ENCODE measurements at places on chromosomes 11 and 22. TPM values are rescaled to one million over a fixed set of nuclear protein-coding genes. Genes with fewer than 3 reads are reported as not detected.

DNA sequence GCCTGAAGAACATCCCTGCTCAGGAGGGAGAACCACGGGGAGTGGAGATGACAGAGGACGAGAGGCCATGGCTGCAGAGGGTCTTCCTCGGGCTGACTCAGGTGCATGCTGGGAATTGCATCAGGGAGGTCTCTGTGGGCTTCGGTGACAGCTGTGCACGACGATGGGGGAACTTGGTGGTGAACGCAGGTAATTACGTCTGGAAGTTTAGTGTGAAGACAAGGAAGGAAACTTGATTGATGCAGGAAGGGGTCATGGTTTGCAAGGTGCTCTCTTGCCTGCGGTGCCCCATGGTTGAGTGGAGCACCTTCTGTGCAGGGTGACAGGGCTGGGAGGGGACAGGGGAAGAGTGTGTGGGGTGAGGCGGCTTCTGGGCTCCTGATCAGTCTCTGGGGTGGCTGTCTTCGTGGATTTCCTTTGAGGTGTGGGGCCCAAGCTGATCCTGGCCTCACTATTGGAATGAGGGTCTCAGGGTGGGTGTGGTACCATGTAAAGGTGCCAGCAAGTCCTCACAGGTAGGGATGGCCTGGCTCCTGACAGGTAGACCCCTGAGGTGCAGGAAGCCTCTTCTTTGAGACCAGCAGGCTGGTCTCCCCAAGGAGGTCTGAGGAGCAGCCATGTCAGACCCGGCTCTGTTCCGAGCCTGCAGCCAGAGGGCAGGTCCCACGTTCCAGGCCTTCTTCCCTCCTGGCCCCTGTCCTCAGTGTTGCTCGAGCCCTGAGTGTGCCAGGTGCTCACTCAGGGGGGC lies 1020.1 kb downstream of the TBC1D22A start:
- DNase-seq = no peak

DNA sequence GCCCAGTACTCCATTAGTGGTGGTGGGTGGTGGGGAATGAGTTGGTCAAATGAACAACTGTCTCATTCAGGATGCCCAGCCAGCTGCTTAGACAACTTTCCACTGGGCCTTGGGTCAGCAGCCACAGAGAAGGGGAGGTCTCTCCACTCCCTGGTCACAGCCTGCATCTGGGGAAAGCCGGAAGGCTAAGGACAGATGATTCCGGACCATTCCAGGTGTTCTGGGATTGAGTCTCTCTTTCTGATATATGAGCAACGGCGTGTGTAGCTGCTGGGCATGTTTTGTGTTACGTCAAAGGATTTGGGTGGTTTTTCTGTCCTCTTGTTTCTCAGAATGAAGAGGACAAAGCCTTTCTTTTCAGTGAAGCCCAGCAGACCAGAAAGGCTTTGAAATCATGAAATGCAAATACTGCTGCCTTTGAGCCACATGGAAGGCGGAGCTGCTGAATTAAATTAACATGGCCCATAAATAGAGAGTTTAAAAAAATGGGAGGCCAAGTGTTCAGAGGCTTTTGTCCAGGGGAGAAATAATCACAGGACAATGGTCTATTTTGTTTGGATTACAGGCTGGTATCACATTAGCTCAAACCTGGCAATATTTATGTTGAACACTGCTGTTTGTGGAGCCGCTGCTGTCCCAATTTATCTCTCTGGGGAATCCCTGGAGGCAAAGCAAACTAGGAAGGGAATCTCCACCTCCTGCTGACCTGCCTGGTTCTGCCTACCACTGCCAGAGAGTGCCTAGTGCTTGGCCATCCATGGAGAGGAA lies 234.4 kb upstream of the E2F8 start:
- DNase-seq = no peak

- DNase-seq = no peak
Observed at GRCh38 chr11:4983841-4984240, 10.8 kb upstream of the OR51L1 start.

- no peak for DNase-seq
Observed at GRCh38 chr22:47787501-47788227, 1025.2 kb downstream of the TBC1D22A start.

DNA sequence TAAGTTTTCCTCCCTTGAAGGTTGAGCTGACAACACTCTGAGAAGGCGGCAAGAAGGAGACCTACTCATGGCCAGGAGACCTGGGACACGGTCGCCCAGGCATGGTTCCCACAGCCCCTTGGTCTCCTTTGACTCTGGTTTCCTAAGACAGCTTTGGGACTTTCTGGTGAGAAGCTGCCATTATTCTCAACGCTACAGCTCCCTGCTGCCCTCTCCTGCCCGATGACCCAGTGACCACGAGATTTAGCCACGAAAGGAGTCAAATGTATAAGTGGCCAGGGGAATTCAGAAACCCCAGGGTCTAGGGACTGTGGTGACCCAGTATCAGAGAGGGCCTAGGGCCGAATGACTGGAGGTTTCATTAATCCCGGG lies 699 bp upstream of the SDF2L1 start:
- DNase-seq = no peak

GRCh38 chr11:125086633-125087296 lies 23.7 kb downstream of the SLC37A2 start:
- no peak for DNase-seq

GRCh38 chr22:45268958-45269844 lies 15.5 kb upstream of the UPK3A start:
- peak; percentile 78 for DNase-seq

GRCh38 chr11:65426839-65427690 lies 4.5 kb downstream of the NEAT1 start:
- DNase-seq = peak; percentile 68

DNA sequence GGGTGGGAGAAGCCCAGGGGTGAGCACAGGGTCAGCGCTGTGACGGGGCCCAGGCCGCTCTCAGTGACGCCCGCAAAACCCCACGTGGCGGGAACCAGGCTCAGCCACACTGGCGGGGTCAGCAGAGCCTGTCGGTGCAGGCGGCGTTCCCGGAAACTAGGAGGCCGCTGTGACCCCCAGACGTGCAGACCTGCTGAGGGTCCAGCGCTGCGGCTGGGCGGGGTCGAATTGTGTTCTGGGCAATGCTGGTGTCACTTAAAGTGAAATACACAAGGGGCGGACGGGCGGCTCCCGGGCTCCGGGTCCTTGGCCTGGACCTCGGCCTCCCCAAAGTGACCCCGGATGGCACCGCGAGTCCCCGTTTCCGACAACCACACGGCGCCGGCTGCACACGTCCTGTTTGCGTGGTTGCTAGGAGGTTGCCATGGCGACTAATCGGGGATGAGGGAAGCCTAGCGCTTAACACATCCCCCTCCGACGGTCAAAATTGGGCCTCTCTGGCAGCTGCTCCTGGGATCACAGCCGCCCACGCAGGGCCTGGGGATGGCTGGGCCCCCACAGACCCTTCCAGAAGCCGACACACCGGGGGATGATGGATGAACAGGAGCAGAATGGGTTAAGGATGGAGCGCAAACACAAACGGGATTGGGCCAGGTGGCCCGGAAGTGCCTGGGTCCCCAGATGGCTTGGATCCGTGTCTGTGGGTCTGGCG lies 81.7 kb upstream of the PRR5 start:
- DNase-seq = peak; percentile 87

DNA sequence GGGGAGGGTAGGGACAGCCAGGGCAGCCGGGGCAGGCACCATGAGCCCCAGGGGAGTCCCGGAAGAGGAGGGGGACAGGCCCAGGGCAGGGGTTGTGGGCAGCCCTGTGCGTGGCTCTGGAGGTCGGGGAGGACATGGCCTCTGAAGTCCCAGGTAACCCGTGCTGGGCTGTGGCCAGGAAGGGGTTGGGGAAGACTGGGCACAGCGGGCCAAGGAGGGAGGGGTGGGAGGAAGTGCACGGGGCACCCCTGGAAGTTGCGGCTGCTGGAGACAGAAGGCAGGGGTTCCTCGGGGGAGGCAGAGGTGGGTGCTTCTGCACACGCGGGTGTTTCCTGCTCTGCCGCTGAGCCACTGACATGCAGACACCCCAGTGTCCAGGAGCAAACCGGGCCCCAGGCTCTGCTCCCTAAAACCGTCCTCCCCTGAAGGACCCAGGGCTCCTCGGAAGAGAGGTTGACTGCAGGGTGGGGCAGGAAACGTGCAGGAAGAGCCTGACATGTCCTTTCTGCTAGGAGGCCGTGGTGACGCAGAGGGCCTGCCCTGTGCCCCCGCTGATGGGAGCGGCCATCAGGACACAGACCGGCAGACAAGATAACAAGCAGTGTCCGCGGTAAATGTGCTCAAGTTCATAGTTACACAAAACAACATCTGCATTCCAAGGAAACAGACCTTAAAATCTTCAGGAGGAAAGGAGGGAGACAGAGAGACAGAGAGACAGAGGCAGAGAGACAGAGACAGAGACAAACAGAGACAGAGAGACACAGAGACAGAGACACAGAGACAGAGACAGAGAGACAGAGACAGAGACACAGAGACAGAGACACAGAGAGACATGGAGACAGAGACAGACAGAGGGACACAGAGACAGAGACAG lies 5.7 kb downstream of the TNNI2 start:
- DNase-seq = peak; percentile 73

- no peak for DNase-seq
Observed at GRCh38 chr11:92510591-92510990, 286.0 kb downstream of the FAT3 start.

GRCh38 chr22:47204002-47204979 lies 441.8 kb downstream of the TBC1D22A start:
- no peak for DNase-seq

GRCh38 chr11:10918698-10919097 lies 60.8 kb upstream of the ZBED5 start:
- DNase-seq = no peak

- no peak for DNase-seq
Observed at GRCh38 chr11:115122274-115122673, 381.9 kb downstream of the CADM1 start.

GRCh38 chr11:1479678-1480118 lies 6.9 kb downstream of the MOB2 start:
- DNase-seq = no peak

DNA sequence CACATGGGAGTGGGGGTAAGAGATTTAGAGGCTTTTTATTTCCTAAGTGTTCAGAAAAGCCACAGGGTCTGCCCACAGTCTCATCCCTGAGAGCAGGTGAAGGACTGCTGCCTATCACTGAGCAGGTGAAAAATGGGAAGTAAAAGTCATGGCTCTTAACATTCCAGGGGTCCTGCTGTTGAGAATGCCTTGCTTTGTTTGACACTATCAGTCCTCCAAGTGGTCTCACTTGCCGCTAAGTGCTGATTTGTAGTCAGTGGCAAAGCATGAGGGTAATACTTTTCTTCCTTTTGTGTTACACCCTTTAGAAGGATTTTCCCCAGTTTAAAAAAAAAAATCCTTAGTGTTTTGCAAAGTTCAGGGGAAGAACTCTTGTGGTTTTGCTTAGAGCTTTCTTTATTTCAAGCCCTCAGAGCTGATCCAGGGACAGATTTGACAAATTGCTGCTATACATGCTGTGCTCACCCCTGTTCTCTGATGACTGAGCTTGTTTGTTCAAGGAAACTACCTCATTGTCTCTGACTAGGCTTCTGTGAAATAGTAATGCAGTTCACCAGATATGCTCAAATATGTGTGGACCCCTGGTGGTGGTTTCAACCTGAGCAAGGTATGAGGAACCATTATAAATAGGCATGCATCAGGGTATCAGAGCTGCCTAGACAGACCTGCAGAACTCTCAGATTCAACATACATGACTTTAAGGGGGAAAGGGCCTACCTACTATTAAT lies 141.0 kb downstream of the ARHGAP42 start:
- DNase-seq = no peak

TMPRSS5 gene
- total RNA-seq = 1.1 TPM

MAJIN gene
- total RNA-seq = 0.29 TPM

ANKK1 gene
- total RNA-seq = not detected

P2RX3 gene
- not detected for total RNA-seq

FAT3 gene
- not detected for total RNA-seq

FERMT3 gene
- total RNA-seq = 176 TPM
